ENCODE measurements at places on chromosomes 6 and 20. TPM values are rescaled to one million over a fixed set of nuclear protein-coding genes. Genes with fewer than 3 reads are reported as not detected.

CLIC5 gene
- 150 TPM for total RNA-seq

VEGFA gene
- 296 TPM for total RNA-seq

CLPSL1 gene
- total RNA-seq = not detected

GJA10 gene
- total RNA-seq = not detected

NXT1 gene
- total RNA-seq = 8.9 TPM

OPN5 gene
- total RNA-seq = not detected

FAM162B gene
- 3.1 TPM for total RNA-seq

PRDM13 gene
- not detected for total RNA-seq

PRRT1 gene
- 1.5 TPM for total RNA-seq

TUBB1 gene
- 0.11 TPM for total RNA-seq

OPRL1 gene
- total RNA-seq = 0.50 TPM

CLIC1 gene
- total RNA-seq = 123 TPM

SLC2A10 gene
- 8.5 TPM for total RNA-seq

SLC4A11 gene
- 0.29 TPM for total RNA-seq

IYD gene
- total RNA-seq = not detected

WFDC12 gene
- not detected for total RNA-seq

C20orf144 gene
- total RNA-seq = not detected

FOXS1 gene
- 3.8 TPM for total RNA-seq

RAMACL gene
- total RNA-seq = 1.0 TPM

POPDC3 gene
- total RNA-seq = 48.2 TPM

ENPP1 gene
- 4.5 TPM for total RNA-seq

FUCA2 gene
- 38.6 TPM for total RNA-seq

TREM1 gene
- total RNA-seq = 2.3 TPM

HLA-DRA gene
- total RNA-seq = 94.4 TPM

ADGRB3 gene
- total RNA-seq = 1.6 TPM

CAP2 gene
- 127 TPM for total RNA-seq

TMEM217 gene
- total RNA-seq = not detected

BANF2 gene
- not detected for total RNA-seq

SALL4 gene
- total RNA-seq = not detected

EFCAB8 gene
- total RNA-seq = 0.20 TPM

SLCO4A1 gene
- 4.1 TPM for total RNA-seq

BFSP1 gene
- 0.64 TPM for total RNA-seq

TTLL9 gene
- not detected for total RNA-seq

KCNK16 gene
- not detected for total RNA-seq

SH3BGRL2 gene
- total RNA-seq = 8.7 TPM

PAK5 gene
- total RNA-seq = 0.09 TPM

TFAP2C gene
- 0.39 TPM for total RNA-seq

MTFR2 gene
- 1.2 TPM for total RNA-seq

BPIFB1 gene
- not detected for total RNA-seq

CAPN11 gene
- total RNA-seq = not detected

LY6G6C gene
- not detected for total RNA-seq

FABP7 gene
- total RNA-seq = 1.0 TPM

BPIFA1 gene
- not detected for total RNA-seq

KIAA0408 gene
- 3.7 TPM for total RNA-seq

EYS gene
- total RNA-seq = not detected

BACH2 gene
- total RNA-seq = 1.8 TPM

LPA gene
- not detected for total RNA-seq

CALHM4 gene
- total RNA-seq = not detected

PRR18 gene
- total RNA-seq = not detected
